ENCODE measurements at places on chromosomes 11 and 22.
A peak's percentile ranks its signal among the peaks of the same experiment; 100 is the strongest.

- no peak for DNase-seq
Measured at GRCh38 chr11:37558619-37559210, 960.7 kb upstream of the RAG2 start.

GRCh38 chr11:135006800-135007199 is 594.8 kb upstream of the B3GAT1 start:
- no peak for DNase-seq

DNA sequence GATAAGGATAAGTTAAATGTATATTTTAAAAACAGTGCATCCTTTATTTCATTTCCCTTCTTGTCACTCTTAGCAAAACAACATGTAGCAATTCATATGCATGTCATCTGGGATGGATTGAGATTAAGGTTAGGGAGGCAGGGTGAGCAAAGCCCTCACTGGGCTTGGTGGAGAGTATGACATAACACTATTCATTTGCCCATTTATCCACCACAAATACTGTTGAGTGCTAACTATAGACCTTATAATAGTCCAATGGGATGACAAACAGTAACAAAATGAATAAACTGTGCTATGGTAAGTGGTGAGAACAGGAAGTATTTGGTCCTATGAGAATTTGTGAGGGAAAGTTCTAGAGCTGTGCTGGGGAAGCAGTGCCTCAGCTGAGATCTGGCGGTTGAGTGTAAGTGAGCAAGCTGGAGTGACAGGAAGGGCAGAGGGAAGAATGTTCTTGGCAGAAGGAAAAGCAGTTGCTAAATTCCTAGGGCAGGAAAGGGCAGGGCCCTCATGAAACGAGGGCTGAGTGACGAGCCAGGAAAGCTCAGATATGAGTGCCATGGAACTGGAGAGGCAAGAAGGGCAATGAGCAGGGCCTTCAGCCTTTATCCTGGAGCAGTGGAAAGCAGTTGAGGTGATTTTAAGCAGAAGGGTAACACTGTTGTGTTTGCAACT is 6.7 kb downstream of the HSD17B12 start:
- peak; percentile 33 for DNase-seq

- DNase-seq, result no peak
Measured at GRCh38 chr11:57001674-57002401, 13.1 kb downstream of the OR5AK2 start.

GRCh38 chr11:76835036-76835435 is 25.7 kb upstream of the ACER3 start:
- DNase-seq, result no peak

- no peak for DNase-seq
Measured at GRCh38 chr11:14566331-14567063, 46.3 kb upstream of the PSMA1 start.

DNA sequence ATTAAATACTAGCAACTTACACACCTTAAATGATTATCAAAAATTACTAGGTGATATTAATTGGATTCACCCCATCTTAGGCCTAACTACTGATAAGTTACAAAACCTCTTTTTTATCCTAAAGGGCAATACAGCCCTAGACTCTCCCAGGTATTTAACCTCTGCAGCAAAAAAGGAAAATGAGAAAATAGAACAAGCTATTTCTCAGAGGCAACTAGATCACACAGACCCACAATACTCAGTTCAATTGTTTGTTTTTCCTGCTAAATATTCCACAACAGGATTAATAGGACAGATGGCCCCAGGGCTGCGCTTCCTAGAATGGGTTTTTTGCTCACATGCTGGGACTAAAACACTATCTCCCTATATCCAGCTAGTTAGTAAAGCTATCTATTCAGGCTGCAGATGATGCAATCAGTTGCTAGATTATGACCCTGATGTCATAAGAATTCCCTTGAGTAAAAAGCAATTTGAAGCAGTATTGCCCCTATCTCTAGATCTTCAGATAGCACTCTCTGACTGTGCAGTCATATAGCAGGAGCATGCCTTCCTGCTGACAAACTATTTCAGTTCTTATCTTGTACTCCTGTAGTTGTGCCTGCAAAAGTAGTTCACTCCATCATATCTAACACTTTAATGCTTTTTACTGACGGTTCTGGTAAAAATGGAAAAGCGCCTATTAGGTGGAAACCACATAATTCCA is 1595.5 kb upstream of the TENM4 start:
- no peak for DNase-seq

- DNase-seq, result no peak
Measured at GRCh38 chr22:46748206-46748907, 10.3 kb upstream of the CERK start.

GRCh38 chr11:44071157-44071556 is 5.1 kb downstream of the ACCS start:
- no peak for DNase-seq

DNA sequence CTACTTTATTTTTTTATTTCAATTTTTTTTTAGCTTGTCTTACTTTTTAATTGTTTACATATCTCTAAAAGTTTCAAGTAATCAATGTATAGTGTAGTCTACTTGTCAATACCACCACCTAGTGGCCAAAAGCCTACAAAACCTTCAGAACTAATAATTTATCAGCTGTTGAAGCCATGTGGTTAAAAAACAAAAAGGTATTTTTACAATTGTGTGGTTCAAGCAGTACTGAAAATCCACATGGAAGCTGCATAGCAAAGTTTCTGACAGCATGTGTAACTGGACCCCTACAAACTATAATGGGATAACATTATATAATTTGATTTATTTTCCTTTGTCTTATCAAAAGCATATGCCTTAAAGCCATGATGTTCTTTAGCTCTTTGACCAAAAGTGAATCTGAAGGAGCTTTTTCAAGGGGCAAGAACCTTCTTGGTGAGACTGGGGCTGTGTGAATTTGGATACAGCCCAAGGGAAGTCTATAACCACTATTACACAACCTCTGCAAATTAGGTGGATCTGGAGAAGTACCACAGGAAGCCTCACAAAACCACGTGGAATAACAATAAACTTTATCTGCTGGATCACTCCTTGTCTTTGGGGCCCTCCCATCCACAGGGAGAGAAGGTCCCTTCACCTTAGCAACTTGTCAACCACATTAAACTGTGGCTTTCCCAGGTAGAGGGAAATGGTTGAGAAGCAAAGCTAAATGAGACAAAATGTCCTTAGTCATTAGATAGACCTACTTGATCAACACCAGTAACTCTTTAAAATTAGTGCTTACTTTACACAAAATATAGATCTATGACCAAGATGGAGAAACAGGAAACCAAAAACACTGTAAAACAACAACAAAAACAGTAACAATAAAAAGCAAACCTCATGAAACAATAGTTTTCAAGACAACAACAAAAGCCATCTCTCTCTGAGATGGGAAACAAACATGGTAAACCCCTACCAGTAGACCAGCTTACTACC is 9.9 kb downstream of the NARS2 start:
- peak; percentile 52 for DNase-seq

DNA sequence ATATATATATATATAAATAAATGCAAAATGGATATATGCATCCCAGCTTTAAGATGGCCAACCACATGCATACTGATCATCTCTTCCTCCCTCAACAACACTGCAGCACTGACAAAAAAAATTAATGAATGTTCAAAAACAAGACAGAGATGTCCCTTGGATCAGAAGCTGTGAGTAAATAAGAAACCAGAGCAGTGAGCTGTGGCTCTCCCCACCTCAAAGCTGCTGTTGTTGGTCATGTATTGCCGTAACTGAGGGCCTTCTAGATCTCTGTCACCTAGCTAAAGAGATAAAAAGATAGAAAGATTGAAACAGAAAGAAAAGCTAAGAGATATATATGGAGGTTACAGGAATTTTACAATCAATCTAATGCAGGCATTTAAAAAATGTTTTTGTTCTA is 15.5 kb upstream of the TMEM135 start:
- no peak for DNase-seq

DNA sequence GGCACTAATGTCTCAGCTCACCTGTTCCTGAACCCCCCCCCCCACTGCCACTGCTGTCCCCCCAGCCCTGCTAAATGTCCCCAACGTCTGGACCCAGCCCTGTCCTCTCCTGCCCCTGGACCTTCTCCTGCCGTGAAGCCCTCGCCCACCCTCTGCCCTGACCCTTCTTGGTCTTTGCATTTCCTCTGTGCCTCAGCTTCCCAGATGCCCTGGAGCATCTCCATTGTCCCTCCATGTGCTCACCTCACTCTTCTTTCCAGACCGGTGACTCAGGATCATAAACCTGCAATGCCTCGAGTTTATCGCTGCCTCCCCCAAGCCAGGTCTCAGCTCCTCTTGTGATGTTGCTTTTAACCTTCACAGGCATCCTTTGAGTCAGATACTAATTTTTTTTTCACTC is 416.4 kb downstream of the BRD1 start:
- DNase-seq, result no peak

DNA sequence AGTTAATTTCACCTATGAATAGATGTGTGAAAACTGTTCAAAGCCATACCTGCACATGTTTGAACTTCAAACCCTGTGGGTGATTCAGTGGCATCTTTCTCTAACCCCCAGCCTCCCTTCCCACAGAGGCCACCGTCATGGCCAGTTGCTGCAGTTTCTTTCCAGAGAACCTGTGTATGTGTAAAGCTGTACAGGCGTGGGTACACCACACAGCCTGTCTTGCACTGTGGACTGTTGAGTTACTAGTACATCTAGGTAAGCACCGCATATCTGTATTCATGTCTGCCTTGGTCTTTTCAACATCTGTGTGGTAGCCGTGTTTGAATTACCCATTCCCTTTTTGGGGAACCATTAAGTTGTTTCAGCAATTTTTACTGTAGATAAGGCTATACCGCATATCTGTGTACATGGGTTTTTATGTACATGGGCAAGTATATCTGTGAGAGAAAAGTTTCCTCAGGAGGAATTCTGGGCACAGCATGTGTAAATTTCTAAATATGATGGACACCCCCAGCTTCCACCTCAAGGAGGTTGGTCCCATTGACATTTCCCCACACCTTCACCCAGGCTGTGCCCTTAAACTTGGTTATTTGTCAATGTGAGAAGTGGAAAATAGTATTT is 13.9 kb downstream of the NEAT1 start:
- no peak for DNase-seq

- no peak for DNase-seq
Measured at GRCh38 chr22:45864959-45865476, 111.9 kb downstream of the WNT7B start.

DNA sequence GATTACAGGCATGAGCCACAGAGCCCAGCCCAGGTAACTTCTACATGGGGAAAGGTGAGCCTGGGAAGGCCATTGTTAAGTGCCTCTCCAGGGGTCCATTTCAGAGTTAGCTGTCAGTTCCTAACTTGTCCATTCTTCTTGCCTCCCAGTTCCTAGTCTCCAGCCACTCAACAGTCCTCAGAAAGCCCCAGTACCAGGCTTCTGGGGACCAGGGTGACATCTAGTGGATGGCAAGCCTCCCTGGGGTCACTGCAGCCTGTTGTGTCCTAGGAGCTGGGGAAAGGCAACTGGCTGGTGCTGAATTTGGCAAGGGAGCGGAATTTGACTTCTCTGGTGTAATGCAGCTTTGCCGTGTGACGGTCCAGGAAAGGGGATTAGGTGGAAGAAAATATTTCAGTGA is 2.1 kb downstream of the LGALS12 start:
- DNase-seq, result peak; percentile 42

GRCh38 chr11:36360318-36360717 is 64.2 kb downstream of the PRR5L start:
- no peak for DNase-seq

- peak; percentile 26 for DNase-seq
Measured at GRCh38 chr11:61384271-61385242, 7.8 kb upstream of the TMEM216 start.

DNA sequence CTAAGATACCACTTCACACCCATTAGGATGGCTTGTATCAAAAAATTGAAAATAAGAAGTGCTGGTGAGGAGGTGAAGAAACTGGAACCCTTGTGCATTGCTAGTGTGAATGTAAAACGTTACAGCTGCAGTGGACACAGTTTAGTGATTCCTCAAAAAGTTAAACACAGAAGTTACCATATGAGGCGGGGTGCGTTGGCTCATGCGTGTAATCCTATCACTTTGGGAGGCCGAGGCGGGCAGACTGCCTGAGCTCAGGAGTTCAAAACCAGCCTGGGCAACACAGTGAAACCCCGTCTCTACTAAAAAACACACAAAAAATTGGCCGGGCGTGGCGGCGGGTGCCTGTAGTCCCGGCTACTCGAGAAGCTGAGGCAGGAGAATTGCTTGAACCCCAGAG is 43.5 kb downstream of the SGSM3 start:
- no peak for DNase-seq

DNA sequence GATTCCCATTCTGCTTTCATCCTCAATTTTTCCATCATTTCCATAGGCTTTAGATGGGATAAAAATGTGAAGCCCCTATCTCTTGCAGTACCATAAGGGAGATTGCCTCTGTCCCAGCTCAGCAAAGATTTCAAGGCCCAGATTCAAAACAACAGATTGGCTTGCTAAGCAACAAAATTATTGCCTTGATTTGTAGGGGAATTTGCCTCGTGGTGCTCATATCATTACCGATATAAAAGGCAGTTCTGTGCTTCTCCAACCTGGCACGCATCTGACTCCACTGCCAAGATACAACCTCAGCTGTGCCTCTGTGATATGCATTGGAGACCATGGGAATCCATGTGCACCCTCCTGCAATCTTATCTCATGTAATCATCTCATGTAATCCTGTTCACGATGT is 25.0 kb upstream of the CEP126 start:
- DNase-seq, result no peak

DNA sequence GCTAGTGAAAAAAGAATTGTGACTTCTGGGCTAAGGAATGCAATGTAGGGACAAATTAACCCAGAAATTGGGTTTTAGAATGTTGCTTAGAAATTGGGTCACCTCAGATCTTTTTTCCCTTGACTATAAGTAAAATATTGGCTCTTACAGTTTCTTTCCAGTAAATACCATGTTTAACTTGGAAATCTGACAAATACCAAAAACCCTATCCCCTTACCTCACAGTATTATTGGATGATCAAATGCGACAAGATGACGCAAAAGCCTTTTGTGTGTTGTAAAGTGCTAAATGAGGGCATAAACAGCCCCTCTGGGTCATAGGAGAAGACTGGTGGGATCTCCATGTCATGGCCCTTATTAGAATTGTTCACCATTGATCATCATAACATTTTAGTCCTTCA is 6.1 kb upstream of the UPB1 start:
- no peak for DNase-seq

- no peak for DNase-seq
Measured at GRCh38 chr11:133995066-133995465, 38.3 kb upstream of the IGSF9B start.

- no peak for DNase-seq
Measured at GRCh38 chr22:18909556-18909955, 3.4 kb downstream of the DGCR6 start.

DNA sequence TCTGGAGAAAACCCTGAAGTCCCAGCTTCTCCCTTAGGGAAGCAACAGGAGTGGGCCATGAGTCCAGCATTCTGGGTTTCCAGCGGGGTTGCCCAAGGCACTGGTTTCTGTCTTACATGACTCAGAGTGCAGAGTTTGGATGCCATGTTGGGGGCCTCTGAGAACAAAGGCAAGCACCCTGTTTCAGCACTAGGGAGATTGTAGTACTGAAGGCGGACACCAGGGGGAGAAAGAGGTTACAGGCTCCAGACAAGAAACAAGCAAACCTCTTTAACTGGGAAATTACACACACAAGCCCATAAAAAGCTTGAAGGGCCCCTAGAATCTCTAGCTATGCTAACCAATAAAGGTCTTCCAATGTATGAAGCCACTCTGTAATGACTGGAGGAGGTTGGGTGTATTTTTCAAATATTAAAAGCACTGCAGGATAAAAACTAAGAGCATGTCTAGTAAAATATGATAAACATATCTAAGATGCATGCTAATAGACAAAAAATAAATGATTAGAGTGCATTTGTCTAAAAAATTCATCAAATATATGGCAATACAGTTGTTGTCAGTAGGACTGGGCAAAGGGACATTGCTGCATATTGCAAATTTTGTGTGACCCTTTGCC is 7.1 kb downstream of the MS4A6E start:
- DNase-seq, result peak; percentile 80

GRCh38 chr11:106959386-106959785 is 58.9 kb downstream of the GUCY1A2 start:
- DNase-seq, result no peak
